ENCODE measurements at places on chromosomes 12 and 14.

- DNase-seq, result no peak
Observed at GRCh38 chr12:113244478-113244958, 23.3 kb downstream of the TPCN1 start.

DNA sequence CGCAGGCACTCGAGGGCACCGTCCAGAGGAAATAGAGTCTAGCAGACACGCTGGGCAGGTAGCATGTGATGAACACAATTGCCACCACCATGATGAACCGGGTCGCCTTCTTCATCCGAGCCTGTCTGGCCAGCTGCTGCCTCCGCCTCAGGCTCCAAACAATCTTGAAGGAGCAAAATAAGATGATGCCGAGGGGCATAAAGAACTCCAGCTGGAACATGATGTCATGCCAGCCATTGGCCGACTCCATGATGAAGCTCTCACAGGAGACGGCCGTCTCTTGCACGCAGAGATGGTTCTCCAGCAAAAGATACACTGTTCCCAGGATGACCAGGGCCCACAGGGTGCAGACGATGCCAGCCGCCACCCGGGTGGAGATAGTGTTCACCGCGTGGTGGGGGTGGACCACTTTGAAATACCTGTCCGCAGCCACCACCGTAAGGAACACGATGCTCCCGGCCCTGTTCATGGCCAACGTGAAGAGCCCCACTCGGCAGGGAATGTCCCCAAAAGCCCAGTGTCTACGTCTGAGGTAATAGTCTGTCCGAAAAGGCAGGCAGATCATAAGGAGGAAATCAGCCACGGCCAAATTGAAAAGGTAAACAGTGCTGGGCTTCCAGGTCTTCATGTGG, 945 bp downstream of the HCAR1 start:
- no peak for DNase-seq

DNA sequence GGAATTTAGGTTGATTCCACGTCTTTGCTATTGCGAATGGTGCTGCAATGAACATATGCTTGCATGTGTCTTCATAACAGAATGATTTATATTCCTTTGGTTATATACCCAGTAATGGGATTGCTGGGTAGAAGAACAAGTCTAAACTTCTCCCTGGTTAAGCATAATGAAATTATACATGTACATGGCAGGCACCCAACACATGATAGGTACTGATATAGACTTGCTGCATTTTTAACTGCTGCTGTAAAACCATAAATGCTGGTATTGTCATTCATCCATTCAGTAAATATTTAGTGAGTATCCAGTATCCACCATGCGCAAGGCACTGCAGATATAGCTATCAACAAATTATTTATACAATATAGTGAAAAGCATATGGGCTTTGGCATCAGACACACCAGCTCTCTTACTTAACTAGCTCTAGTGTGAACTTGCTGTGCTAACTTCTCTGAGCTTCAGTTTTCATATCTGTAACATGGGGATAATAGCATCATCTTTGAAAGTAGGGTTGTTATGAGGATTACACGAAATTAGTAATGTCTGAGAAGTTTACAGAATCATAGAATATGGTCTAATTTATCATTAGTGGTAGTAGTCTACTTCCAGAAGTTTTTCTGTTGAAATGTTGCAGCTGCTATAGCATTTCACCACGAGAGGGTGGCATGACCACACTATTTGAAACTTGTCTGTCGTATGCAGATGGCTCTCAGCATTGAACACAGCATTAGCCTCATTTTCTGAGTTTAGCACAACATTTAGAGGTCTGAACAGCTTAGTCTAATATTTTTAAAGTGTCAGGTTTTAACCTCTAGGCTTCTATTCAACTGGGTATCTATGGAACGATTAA, 32.0 kb upstream of the SEL1L start:
- no peak for DNase-seq

DNA sequence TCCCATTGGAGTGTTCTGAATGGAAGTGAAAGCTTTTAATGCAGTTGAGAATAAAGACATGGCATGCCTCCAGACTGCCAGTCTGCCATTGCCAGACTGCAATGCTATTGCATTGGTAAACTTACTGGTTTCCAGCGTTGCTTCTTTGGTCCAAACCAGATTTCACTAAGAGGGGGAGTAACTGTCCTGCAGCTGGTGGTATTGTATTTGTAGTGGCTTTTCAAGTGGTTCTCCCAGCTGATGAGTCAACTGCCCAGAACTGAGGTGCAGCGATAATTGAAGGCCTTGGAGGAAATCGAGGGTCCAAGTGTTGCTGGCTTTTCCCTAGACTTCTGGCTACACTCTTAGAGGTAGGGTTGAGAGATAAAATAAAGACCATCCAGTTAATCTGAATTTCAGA, 31.9 kb downstream of the ERG28 start:
- no peak for DNase-seq

DNA sequence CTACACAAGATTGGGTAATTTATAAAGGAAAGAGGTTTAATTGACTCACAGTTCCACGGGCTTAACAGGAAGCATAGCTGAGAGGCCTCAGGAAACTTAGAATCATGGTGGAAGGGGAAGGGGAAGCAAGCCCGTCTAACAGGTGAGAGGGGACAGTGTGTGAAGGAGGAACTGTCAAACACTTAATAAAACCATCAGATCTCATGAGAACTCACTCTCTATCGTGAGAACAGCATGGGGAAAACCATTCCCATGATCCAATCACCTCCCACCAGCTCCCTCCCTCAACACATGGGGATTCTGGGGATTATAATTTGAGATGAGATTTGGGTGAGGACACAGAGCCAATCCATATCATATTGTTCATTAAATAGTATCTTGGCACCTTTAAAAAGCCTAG, 56.1 kb downstream of the EPS8 start:
- no peak for DNase-seq

GRCh38 chr14:74739293-74740030, 23.7 kb upstream of the YLPM1 start:
- no peak for DNase-seq

GRCh38 chr14:75283833-75284563, 5.4 kb downstream of the FOS start:
- no peak for DNase-seq

GRCh38 chr12:104360157-104360556, 56.6 kb downstream of the EID3 start:
- DNase-seq, result no peak

DNA sequence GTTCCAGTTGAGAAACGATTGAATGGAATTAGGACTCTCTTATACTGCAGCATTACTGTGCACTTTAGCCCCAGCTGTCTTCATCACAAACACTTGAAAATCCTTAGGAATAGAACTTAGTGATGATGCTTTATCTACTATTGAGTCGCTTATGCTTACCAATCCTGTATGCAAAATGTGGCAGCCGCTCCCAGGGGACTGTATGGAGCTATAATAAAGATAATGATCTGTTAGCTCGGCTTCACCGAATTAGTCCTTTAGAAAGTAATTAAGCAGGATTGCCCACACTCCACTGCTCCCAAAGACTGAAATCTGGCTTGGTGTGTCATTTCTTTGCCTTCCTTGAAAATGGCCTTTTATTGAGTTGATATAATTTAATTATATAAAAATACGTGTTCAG, 10.6 kb downstream of the EML1 start:
- no peak for DNase-seq

GRCh38 chr12:124410354-124411175, 115.7 kb downstream of the RFLNA start:
- DNase-seq, result no peak

DNA sequence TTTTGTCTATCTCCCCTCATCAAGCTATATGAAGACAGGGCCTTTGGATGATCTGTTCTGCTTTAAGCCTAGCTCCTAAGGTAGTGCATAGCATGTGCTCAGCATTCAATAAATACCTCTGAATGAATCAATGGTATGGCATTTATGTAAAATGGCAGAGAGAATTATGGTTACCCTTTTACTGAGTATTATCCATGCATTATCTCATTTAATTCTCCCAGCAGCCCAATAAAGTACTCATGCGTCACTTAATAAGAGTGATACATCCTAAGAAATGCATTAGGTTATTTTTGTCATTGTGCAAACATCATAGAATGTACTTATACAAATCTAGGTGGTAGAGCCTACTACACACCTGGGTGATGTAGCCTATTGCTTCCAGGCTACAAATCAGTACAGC, 269.7 kb downstream of the KSR2 start:
- no peak for DNase-seq

- no peak for DNase-seq
Observed at GRCh38 chr12:51496895-51497294, 72.3 kb downstream of the SLC4A8 start.

DNA sequence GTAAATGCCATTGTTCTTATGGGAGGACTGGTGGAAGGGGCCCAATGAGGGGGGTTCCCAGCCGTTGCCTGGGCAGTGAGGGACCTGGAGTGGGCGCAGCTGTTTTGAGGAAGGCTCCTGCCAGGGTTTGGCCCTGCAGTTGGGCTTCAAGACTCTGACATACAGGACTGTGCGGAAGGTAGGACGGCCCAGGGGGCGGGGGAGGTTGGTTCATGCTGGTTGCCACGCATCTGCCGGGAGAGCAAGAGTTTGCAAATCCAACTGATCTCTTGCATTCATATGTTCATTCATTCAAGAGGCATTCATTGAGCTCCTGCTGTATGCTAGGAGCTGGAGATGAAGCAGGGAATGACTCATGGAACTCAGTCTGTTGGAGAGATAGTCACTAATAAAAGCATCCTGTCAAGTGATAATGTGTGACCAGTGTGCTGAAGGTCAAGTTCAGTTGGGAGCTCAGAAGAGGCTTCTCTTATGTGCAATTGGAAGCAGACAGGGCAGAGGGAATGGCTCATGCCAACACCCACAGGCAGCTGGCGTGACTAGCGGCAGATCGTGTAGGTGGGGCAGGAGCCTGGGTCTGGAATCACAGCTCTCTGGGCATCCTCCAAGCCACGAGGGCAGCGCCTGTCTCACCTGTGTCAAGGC, 7.8 kb downstream of the SH2B3 start:
- DNase-seq, result no peak

- DNase-seq, result no peak
Observed at GRCh38 chr12:597926-598568, 65.2 kb downstream of the NINJ2 start.

DNA sequence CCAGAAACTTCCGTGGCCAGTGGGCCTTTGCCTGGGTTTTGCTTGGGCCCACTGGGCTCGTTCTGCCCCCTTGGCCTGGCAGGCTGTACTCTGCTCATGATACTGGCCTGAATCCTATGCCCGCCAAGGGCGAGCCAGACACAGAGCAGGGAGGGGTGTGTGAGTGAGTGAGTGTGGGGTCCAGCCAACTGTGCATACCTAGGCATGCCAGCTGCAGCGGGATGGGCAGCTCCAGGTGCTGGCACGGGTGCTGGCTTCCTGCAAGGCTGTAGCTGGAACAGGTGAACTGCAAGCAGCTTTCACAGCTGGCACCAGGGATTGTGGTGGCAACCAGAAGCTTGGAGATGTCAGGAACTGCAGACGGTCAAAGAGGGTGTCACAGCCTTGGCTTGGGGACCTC, 1276.4 kb downstream of the SLC16A7 start:
- no peak for DNase-seq

DNA sequence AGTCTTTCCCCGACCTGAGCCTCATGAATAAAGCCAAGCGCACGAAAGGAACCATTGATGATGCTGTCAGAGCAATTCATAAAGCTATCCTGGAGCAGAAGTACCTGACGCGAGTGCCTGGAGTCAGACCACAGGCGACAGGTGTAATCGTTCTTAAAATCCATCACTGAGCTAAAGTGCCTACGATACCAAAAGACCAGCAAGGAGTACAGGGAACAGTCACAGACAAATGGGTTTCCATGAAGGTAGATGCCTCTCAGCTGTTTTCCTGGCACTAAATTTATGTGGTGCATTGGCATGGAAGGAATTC, 1.4 kb upstream of the PCED1B start:
- DNase-seq, result no peak

DNA sequence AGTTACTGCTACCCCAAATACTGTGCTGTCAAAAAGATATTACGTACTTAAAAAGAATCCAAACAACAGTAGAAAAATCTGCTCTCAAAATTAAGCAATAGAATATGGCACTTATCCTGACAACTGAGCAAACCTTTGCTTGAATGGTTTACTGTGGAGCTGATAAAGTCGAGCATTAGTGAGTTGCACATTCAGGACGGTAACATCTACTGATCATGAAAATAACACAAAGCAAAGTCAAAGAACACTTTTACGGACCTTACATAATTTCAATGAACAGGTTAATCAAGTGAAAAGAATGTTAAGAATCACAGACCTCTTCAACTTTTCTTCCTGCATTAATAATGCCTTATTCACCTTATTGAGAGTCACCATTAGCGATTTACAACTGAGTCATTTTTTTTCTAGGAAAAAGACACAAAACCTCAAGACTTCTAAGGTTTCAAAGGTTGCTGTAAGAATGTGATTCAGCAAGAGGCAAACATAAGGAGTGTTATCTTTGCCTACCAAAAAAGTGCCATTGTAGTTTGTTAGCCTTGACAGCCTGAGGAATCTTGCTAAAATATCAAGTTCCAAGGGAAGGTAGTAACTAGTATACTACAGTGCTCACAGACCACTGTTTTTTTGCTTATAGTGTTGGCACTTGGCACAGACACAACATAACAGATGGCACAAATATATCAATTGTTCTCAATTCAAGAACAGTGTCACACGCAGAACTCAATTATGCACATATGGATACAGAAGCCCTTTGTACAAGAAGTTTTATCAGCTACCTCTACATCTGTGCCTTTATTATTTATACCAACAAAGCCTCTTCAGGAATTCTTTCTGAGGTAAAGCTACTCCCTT, 334.2 kb upstream of the RPL10L start:
- no peak for DNase-seq

GRCh38 chr12:117098361-117099217, 627 bp downstream of the TESC start:
- DNase-seq, result no peak

- DNase-seq, result no peak
Observed at GRCh38 chr12:91072931-91073330, 15.1 kb upstream of the KERA start.

DNA sequence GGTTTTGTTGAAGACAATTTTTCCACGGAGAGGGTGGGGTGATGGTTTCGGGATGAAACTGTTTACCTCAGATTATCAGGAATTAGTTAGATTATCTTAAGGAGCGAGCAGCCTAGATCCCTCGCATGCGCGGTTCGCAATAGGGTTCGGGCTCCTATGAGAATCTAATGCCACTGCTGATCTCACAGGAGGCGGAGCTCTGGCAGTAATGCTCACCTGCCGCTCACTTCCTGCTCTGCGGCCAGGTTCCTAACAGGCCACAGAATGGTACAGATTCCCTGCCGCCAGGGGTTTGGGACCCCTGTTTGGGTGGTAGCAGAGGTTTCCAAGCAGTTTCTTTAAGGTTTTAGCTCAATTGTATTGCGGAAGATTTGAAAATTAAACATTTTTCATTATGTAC, 439.8 kb upstream of the OR4E1 start:
- DNase-seq, result no peak

DNA sequence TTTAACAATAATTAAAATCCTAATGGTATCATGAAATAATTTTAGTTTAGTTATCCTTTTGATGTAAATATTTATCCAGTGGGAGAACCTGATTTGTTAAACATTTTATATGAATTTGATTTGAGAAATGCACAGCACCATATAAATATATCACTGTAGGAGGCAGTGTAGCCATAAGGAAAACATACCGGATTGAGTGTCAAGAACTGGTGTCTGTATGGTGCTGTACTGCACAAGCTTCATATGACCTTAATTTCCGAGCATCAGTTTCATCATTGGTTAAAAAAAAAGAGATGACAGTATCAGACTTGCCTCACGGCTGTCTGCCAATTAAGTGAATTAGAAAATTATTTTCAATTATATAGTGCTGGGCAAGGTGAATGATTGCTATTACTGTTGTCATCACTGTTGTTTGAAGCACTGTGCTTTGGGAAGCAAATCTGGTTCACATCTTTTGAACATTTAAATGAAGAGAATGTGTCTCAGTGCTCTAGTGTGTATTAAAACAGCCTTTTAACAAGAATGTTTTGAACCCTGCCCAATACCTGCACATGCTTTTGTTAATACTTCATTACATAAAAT, 72.1 kb downstream of the TMTC2 start:
- no peak for DNase-seq

All from stimulated activated CD4-positive, alpha-beta T cell treated with anti-CD3 and anti-CD28 coated beads, Interleukin-4, amount 100 ng/mL, for 48 hours (primary cell).